ENCODE measurements at places on chromosomes 5 and 9.

GRCh38 chr5:22111320-22111719, 741.8 kb downstream of the CDH12 start:
- no peak for DNase-seq

- peak; percentile 81 for DNase-seq
These were observed 32.7 kb upstream of the ZCCHC9 start for GRCh38 chr5:81268521-81269196.

DNA sequence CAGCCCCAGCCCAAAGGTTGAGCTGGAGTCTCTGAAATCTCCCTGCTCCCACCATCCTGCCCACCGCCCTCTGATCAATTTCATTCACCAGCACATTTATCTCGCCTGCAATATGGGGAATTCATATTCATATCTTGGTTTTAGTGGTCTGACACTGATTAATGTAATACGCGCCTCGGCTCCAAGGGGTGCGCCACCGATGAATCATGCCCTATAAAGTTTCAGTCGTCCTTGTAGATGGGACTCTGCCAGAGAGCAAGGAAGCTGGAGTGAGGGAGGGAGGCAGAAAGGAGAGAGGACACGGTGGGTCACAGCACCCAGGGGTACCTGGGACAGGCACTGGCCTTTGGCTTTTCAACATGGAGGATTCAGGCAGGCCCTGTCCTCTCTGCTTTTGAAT, 8.9 kb downstream of the IRX1 start:
- no peak for DNase-seq

DNA sequence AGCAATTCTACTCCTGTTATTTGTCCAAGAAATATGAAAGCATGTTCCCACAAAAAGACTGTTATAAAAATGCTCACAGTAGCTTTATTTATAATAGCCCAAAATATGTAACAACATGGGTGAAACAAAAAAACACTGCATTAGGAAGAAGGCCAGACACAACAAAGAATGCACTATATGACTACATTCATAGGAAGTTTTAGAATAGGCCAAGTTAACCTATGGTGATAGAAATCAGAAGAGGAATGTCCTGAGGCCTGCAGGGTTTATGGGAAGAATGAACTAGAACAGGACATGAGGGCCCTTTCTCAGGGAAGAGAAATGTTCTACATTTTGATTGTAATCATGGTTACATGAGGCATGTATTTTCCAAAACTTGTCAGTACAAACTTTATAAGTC, 24.7 kb upstream of the TAS2R1 start:
- peak; percentile 57 for DNase-seq

DNA sequence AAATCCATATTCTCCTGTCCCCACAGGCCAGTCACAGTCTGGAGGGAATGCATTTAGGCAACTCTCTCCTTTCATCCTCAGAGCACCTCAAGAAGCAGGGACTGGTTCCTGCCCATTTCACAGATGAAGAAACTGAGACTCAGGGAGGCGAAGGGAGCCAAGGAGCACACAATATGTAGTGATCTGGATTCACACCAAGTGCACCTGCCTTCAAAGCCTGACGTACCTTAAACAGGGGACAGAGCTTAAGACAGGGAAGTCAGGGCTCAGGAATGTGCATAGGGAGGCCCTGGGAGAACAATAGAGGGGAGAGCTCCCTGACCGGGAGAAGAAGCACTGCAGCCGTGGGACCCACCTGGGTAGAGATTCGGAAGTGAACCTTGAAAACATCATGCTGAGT, 83.0 kb downstream of the GABBR2 start:
- DNase-seq: no peak

DNA sequence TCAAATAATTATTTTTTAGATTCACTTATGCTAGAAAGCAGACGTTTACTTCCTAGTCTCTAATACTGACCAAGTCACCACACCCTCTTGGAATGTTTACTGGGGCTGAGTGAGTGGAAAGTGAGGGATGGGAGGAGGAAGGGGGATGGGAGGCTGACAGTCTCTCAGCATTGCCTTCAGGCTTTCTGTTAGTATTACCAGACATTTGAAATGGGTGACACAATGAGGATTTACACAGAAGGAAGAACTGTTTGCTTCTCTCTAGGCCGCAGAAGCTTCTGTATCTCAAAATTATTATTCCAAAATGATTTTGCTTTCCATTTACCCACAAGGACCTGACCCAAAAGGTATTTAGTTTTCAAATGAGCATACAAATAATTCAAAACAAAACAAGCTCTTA, 232.8 kb upstream of the ZNF608 start:
- DNase-seq: no peak

GRCh38 chr5:126499853-126500342, 76.7 kb downstream of the GRAMD2B start:
- no peak for DNase-seq

DNA sequence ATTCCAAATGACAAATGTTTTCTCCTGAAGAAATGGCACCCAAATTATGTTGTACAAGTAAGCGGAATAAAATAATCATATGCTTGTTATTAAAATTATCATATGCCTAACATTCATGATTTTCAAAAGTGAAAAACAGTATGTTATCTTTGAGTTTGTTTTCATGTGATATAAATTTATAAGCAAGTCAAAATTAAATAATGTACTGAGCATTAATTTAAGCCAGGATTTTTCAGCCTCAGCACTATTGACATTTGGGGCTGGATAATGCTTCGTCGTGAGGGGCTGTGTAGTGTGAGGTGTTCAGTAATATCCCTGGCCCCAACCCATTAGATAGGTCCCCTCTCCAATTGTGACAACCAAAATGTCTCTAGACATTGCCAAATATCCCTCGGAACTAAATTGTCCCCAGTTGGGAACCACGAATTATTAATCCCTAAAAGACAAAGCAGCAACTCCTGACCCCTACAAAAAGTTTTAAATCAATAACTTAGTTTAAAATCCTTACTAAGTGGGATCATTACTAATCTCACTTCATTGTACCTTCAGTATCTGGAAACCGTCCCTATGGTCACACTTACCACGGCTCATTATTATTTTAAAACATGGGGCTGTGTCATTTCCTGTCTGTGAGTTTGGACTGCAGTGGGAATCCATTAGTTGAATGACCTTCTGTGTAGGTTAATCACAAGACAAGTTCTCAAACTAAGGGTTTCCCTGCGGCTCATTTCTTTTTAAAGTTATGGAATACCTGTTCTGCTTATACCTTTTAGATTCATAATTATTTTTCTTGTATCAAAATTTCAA, 1.3 kb upstream of the NNT start:
- peak; percentile 35 for DNase-seq

DNA sequence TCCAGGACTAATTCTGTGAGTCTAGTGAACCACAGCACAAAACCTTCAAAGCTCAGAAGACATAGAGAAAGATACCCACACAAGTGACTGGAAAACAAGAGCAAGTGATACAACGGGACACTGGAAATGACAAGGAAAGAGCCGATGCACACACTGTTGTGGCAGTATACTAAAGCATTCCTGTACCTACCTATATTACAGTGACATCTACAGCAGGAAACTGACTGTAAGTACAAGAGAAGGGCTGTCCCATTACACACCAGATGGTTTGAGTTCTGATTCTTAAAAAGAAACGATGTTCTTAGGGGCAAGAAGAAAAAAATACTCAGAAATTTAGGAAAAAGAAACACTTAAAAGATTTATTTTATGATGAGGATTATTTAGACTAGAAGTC, 18.5 kb downstream of the TMEM245 start:
- DNase-seq: no peak

DNA sequence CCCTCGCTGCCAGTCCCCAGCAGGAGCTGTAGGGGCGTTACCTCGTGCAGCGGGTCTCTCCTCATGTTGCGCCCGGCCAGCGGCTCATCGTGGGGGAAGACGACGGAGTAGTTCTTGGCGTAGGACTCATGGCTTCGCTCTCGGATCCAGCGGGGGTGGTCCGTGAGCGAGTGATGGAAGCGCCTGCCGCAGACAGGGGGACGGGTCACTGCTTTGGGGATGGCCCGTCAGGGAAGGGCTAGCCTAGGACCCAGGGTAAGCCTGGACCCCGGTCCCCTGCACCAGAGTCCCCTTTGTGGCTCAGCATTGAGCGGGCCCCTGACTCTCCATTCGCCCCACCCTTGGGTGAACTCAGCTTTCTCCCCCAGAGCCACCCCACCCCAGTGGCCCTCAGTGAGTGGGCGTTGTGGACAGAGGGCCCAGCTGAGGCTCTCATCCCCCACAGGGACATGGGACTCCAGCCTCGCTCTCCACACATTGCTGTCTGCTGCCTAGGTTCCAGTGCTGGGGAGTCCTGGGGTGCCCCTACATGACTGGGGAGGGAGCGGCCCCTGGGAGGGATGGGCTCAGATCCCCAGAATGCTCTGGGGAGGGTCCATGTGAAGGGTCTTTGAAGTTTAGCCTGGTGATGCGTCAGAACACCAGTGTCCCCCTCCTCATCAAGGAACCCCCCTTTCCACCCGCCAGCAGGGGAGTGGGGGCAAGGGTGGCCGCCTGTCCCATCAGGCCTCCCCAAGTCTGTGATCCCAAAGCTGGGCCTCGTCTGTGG, 29.7 kb downstream of the SARDH start:
- DNase-seq: no peak

- peak; percentile 93 for DNase-seq
These were observed 485.8 kb downstream of the SEMA5A start for GRCh38 chr5:9059920-9060691.

DNA sequence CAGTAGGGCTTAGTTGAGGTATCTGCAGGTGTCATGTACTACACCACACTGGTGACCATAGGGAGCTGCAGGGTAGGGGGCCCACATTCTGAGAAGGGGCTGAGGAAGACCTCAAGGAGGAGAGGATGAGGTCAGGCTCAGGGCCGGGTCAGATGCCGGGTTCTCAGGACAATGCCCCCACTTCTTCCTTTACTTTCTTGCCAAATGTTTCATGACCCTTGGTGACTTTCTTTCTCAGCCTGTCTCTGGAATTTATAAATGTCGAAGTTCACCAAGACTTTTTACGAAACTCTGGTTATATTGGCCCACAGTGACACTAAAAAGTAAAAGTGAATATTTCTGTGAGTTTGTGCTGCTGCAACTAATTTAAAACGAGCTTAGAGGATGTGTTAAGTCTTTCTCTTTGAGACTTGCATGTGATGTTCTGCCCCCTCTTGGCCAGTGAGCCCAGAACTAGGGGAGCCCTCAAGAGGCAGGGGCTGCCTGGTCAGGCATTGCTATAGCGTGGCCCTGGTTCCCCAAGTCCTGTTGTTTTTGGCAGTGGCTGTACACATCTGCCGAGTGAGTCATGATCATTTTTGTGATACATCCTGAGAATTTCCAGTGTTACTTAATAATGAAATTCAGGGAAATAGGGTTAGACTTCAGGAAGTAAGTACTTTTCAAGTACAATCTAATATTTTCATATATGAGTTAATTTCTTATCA, 11.2 kb downstream of the ACO1 start:
- DNase-seq: peak; percentile 95

DNA sequence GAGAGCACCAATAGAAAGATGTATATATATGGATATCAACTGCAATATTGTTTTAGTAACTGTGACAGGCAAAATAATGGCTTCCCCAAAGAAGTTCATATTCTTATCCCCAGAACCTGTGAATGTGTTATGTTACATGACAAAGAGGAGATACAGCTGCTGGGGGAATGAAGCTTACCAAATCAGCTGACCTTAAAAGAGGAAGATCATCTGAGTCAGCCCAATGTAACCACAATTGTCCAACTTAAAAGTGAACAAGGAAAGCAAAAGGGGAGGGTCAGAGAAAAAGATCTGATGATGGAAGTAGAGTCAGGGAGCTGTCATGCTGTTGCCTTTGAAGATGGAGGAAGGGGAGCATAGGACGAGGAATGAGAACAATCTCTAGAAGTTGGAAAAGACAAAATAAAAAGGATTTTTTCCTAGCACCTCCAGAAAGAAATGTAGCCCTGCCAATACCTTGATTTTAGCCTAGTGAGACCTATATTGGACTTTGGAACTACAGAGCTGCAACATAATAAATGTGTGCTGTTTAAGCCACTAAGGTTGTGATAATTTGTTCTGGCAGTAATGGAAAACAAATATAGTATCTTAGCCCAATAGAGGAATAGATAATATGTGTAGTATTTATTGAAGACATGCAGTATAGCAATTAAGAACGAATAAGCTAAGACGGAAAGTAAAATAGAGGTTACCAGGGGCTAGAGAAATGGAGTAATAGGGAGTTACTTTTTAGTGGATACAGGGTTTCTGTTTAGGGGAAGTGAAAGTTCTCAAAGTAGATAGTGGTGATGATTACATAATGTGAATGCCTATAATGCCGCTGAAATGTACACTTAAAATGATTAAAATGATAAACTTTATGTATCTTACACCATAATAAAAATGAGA, 115.9 kb downstream of the PIK3R1 start:
- DNase-seq: peak; percentile 53

GRCh38 chr9:133677126-133678010, 41.2 kb downstream of the DBH start:
- DNase-seq: no peak

GRCh38 chr5:151139646-151140045, 17.9 kb downstream of the ANXA6 start:
- no peak for DNase-seq

DNA sequence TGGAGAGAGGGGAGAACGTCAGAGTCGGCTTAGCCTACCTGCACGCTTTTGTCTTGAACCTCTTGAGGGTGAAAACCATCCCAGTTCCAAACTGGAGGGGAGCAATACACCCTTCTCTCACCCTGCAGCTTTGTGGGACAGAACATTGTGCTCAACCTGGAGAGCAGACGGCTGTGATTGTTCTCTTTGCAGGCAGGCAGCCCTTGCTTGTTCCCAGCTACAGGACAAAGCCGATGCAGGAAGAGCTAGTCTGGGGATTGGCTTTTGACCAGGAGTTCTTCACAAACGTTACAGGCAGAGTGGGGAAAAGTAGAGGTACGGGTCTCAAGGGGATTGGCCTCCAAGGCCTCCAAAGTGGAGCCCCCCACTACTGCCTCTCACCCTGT, 33.9 kb upstream of the ARHGAP26 start:
- no peak for DNase-seq

DNA sequence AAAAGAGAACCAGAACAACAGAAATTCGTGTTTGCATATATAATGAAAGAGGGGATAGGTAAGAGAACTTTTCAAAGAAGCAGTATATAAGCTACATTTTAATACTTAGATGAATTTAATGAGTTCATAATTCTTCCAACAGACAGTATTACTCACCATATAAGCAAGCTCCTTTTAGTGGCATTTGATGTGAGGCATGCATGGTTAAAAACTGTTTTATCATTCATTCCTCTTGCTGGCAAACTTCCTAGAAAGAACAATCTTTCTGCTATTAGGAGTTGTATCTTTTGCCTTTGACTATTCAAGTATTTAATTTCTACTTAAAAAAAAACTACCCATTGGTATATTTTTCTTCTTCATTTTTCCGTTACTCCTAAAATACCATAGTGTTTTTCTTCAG, 65.7 kb upstream of the EIF4EBP3 start:
- DNase-seq: peak; percentile 54

- no peak for DNase-seq
These were observed 1.9 kb downstream of the AP3S1 start for GRCh38 chr5:115843444-115844130.

GRCh38 chr9:138072897-138073296, 195.3 kb downstream of the CACNA1B start:
- no peak for DNase-seq

DNA sequence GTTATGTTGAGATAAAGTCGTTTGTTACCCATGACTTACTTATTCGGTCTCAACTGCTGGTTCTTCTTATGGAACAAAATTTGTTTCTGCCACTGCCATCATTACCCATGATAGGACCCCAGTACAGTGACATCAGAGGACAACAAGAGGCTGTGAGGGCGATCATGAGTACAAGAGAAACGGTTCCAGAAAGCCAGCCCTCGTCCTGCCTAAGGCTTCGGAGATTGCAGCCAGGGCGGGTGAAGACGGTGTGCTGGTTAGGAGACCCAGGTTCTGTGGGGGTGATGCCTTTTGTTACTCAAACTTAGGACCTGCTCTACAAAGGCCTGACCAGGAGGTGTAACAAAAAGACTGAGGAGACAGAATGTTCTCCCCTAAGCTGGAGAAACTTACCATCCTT, 10.9 kb downstream of the FYB1 start:
- DNase-seq: no peak
